ENCODE measurements at places on chromosomes 2 and 18.

DNA sequence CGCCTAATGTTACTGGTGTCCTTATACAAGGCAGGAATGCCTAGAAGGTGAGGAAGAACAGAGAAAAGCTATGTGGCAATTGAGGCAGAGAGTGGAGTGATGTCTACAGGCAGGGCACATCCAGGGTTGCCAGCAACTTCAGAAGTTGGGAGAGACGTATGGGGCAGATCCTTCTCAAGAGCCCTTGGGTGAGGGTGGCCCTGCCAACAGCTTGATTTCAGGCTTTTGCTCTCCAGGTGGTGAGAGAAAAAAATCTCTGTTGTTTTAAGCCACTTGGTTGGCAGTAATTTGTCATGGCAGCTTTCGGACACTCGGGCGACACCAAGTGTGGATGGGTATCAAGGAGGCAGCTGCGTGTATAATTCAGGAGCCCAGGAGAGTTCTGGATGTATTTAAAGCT is 217.4 kb upstream of the SMIM21 start:
- no peak for DNase-seq

- DNase-seq = no peak
These were observed 18.6 kb downstream of the HIBCH start for GRCh38 chr2:190301032-190301431.

- no peak for DNase-seq
These were observed 9.1 kb downstream of the CAB39 start for GRCh38 chr2:230721712-230722111.

- no peak for DNase-seq
These were observed 147.3 kb downstream of the IRS1 start for GRCh38 chr2:226652369-226652768.

GRCh38 chr2:44786817-44787214 is 154.7 kb upstream of the SIX3 start:
- no peak for DNase-seq

DNA sequence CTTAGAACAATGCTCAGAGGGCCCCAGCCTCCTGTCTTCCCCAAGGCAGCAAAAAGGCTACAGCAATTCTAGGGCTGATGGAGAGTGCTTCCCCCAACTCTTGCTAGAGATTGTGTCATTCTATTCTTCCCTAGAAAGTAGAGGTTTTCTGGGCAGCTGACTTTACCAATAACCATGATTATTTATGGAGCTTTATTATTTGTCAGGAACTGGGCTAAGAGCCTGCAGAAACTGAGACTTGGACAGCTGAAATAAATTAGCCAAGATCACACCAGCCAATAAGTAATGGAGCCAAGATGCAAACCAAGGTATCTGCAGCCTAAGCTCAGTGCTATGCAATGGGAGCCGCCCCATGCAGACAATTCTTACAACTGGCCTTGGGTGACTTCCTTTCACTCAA is 84.8 kb downstream of the CCBE1 start:
- no peak for DNase-seq

Data from hematopoietic multipotent progenitor cell (in vitro differentiated cells).